ENCODE measurements at places on chromosomes 5 and 9. TPM values are rescaled to one million over a fixed set of nuclear protein-coding genes. Genes with fewer than 3 reads are reported as not detected.

DNA sequence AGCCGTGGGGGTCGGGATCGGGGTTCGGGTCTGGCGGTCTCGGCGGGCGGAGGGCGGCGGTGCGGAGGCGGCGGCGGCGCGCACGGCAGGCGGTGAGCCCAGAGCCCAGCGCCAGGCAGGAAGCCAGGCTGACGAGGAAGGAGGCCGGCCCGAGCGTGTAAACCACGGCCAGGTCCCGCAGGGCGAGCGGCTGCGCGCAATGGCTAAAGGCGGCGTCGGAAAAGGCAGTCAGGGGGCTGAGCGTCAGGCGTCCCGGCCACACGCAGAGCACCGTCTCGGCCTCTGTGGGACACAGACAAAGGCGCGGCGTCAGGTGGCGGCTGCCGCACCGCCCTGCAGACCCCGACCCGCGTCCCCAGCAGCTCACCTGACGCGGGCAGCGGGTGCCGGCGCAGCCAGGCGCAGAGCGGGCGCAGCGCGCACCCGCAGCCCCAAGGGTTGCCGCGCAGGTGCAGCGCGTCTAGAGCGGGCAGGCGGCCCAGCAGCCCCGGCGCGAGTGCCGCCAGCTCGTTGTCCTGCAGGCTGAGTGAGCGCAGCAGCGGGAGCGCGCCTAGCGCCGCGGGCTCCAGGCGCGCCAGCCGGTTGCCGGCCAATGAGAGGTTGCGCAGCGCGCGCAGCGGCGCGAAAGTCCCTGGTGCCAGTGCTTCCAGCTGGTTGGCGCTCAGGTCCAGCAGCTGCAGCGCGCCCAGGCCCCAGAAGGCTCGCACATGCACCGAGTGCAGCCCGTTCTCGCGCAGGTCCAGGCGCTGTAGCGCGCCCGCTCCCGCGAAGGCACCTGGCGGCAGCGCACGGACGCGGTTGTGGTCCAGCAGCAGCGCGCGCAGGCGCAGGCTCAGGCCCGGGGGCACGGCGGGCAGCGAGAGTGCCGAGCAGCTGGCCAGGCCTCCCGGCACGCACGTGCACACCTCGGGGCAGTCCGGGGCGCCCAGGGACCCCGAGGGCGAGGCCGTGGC, 671 bp downstream of the LRRC26 start:
- DNase-seq, result peak; percentile 73
- H3K4me3 ChIP-seq, result peak overlapping the region; percentile 49
- H3K27me3 ChIP-seq, result peaks cover 28% of the 10 kb centered on the region
- peaks cover 43% of the 10 kb centered on the region for H3K4me1 ChIP-seq

GRCh38 chr5:3029396-3029795, 277.9 kb upstream of the IRX2 start:
- no peak overlapping the region for H3K4me3 ChIP-seq
- DNase-seq, result no peak
- no peak overlapping the region for H3K27ac ChIP-seq
- no peaks in the 10 kb centered on the region for H3K27me3 ChIP-seq
- no peaks in the 10 kb centered on the region for H3K4me1 ChIP-seq

GRCh38 chr5:134758176-134758503, 439 bp upstream of the DDX46 start:
- H3K27ac ChIP-seq, result peak overlapping the region; percentile 81
- H3K27me3 ChIP-seq, result no peaks in the 10 kb centered on the region
- no peak for DNase-seq
- H3K36me3 ChIP-seq, result no peaks in the 10 kb centered on the region

GRCh38 chr9:73742412-73742811, 590.7 kb downstream of the ANXA1 start:
- no peak overlapping the region for H3K27ac ChIP-seq
- no peaks in the 10 kb centered on the region for H3K27me3 ChIP-seq
- DNase-seq, result no peak
- H3K4me3 ChIP-seq, result no peak overlapping the region

DNA sequence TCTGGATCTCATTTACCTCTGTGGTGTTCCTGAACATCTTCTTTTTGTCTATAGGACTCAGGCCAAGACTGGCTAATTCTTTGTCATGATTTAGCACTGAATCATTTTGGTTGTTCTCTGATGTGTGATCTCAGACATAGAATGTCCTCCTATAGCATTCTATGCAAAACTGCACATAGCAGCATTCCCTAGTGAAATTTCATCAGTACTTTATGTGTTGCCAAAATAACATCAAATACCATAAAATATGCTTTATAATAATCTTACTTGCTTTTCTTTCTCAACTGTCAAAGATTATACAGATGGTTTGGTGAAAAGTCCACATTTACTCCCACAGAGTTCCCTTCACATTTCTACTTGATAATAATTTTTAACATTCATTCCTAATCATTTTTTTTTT, 115.7 kb upstream of the MPDZ start:
- H3K36me3 ChIP-seq, result no peaks in the 10 kb centered on the region
- no peaks in the 10 kb centered on the region for H3K4me1 ChIP-seq
- no peak overlapping the region for H3K27ac ChIP-seq
- H3K4me3 ChIP-seq, result no peak overlapping the region
- no peak for DNase-seq

Gene SOHLH1
- not detected for polyA plus RNA-seq

DNA sequence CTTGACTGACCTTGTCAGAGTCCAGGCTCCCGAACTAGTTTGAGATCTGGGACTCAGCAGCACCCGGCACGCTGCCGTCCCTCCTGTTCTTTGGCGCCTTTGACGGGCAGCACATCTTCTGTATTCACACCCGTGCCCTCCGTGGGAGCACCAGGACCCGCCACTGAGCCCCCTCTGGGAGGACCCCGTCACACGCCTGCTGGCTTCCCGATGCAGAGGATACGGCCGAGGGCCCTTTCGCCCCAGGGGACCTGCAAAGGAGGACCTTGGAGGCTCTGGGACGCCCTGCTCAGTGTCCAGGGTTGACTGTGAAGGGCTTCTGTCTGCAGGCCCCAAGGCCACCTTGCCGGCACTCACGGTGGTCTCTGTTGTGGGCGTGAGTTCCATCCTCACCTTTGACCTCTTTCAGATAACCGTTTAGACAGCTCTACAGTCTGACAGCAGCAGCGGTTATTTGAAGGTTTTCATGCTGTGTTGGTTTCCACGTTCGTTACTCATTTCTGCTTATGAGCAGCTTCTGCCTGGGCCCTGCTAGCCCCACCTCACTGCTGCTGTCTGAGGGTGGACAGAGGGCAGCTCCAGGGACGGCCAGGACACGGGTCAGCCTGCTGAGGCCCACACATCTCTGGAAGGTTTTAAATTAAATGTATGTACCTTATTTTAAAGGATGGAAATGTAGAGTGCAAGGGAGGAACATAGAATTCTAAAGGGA, 12.6 kb upstream of the EXOC3 start:
- no peak overlapping the region for H3K27ac ChIP-seq
- DNase-seq, result peak; percentile 17
- no peaks in the 10 kb centered on the region for H3K4me1 ChIP-seq

Gene CD14
- 45.6 TPM for polyA plus RNA-seq

DNA sequence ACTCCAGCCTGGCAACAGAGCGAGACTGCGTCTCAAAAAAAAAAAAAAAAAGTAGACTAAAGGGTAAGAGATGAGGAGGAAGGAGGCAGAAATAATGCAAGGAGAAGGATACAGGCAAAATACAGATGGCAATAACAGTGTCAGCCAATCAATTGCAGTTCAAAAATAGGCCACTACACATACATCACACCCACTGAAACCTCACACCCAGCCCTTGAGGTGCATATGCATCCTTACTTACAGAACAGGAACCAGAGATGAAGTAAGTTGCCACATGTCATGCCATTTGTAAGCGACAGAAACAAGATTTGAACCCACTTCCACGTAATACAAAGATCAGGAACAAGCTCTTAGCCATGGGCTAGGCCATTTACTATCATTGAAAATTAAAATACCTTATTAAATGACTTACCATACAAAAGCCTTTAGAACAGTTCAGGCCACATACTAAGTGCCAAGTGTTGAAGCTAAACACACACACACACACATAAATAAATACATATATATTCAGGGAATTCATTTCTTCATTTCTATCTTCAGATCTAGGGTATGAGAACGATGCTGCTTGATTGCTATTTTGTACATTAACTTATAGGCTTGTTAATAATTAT, 98.4 kb downstream of the FNBP1 start:
- peaks cover 3% of the 10 kb centered on the region for H3K36me3 ChIP-seq
- H3K27ac ChIP-seq, result peak overlapping the region; percentile 77
- no peak overlapping the region for H3K4me3 ChIP-seq

DNA sequence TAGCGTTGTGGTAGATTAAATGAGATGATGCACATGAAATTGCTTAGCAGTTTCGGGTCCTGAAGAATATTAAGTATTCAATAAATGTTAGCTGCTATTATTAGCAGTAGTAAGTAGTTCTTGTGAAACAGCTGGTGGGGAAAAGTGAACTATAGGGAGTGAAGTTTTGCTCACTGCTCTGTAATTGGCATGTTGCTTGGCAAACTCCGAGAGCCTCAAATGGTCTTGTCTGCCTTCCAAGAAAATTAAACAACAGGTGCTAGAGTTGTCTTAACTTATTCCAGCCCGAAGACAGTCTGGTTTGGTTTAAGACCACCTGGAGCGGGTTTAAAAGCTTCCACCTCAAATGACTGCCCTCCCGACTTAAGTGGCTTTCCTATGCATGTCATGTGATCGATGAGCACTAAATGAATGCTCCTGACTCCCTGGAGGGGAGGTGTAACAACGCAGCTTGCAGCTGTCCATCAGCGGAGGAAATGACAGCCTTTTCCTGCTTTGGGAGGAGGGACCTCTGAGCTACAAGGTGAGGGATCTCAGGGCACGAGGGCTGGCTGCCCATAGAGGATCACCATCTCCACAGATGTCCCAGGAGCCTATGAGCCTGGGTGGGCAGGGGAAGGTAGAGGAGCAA, 202.9 kb upstream of the PANK3 start:
- no peak overlapping the region for H3K27ac ChIP-seq
- no peaks in the 10 kb centered on the region for H3K36me3 ChIP-seq
- no peak overlapping the region for H3K4me3 ChIP-seq
- no peak for DNase-seq

DNA sequence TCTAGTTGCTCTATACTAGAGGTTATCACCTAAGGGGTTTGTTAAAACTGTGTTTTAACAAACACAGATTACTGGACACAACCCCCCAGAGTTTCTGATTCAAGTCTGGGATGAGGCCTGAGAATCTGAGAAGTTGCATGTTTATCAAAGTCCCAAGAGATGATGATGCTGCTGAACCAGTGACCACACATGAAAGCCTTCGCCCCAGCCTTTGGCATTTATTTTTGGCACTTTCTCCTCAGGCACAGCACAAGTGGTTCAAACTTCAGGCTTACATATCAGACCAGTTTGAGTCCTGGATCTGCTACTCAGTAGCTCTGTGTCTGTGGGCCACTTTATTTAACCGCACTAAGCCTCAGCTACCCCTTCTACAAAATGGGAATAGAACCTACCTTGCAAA, 407.2 kb upstream of the PIK3R1 start:
- no peak overlapping the region for H3K4me3 ChIP-seq
- no peaks in the 10 kb centered on the region for H3K27me3 ChIP-seq
- no peaks in the 10 kb centered on the region for H3K4me1 ChIP-seq

Gene SH3PXD2B
- polyA plus RNA-seq, result 6.7 TPM

Gene EMB
- 1.5 TPM for polyA plus RNA-seq

- no peak overlapping the region for H3K27ac ChIP-seq
- H3K36me3 ChIP-seq, result no peaks in the 10 kb centered on the region
- no peaks in the 10 kb centered on the region for H3K27me3 ChIP-seq
- no peak overlapping the region for H3K4me3 ChIP-seq
- DNase-seq, result peak; percentile 51
- no peaks in the 10 kb centered on the region for H3K4me1 ChIP-seq
Observed at GRCh38 chr5:175854231-175855040, 16.9 kb upstream of the CPLX2 start.

GRCh38 chr9:2979957-2980610, 136.2 kb upstream of the PUM3 start:
- no peak overlapping the region for H3K27ac ChIP-seq
- H3K27me3 ChIP-seq, result no peaks in the 10 kb centered on the region
- DNase-seq, result no peak
- H3K4me1 ChIP-seq, result no peaks in the 10 kb centered on the region
- H3K36me3 ChIP-seq, result no peaks in the 10 kb centered on the region

GRCh38 chr9:133635098-133635497, 1.1 kb upstream of the DBH start:
- H3K27ac ChIP-seq, result no peak overlapping the region
- H3K4me1 ChIP-seq, result no peaks in the 10 kb centered on the region
- H3K4me3 ChIP-seq, result no peak overlapping the region
- peaks cover 10% of the 10 kb centered on the region for H3K27me3 ChIP-seq

Gene CNTNAP3B
- polyA plus RNA-seq, result 0.25 TPM

GRCh38 chr9:14936491-14936890, 26.3 kb upstream of the FREM1 start:
- no peaks in the 10 kb centered on the region for H3K36me3 ChIP-seq
- H3K4me1 ChIP-seq, result no peaks in the 10 kb centered on the region
- no peak overlapping the region for H3K27ac ChIP-seq
- DNase-seq, result peak; percentile 50
- H3K27me3 ChIP-seq, result no peaks in the 10 kb centered on the region

Gene DAB2IP
- 27.6 TPM for polyA plus RNA-seq

Gene ROR2
- polyA plus RNA-seq, result 12.0 TPM

- no peaks in the 10 kb centered on the region for H3K36me3 ChIP-seq
- H3K27me3 ChIP-seq, result no peaks in the 10 kb centered on the region
- H3K4me3 ChIP-seq, result peak within 1 kb of the TSS; percentile 88
Observed at GRCh38 chr9:125747053-125747764, at the start of gene PBX3. Gene PBX3, plus strand, starts transcription at chr9:125747373.

Gene WWC1
- polyA plus RNA-seq, result 11.3 TPM

GRCh38 chr5:176360894-176361436, 599 bp downstream of the KIAA1191 start:
- peak overlapping the region; percentile 86 for H3K27ac ChIP-seq
- H3K4me3 ChIP-seq, result peak overlapping the region; percentile 80
- H3K27me3 ChIP-seq, result peaks cover 2% of the 10 kb centered on the region
- H3K4me1 ChIP-seq, result peaks cover 33% of the 10 kb centered on the region
- DNase-seq, result no peak

Gene PTAR1
- polyA plus RNA-seq, result 5.7 TPM

DNA sequence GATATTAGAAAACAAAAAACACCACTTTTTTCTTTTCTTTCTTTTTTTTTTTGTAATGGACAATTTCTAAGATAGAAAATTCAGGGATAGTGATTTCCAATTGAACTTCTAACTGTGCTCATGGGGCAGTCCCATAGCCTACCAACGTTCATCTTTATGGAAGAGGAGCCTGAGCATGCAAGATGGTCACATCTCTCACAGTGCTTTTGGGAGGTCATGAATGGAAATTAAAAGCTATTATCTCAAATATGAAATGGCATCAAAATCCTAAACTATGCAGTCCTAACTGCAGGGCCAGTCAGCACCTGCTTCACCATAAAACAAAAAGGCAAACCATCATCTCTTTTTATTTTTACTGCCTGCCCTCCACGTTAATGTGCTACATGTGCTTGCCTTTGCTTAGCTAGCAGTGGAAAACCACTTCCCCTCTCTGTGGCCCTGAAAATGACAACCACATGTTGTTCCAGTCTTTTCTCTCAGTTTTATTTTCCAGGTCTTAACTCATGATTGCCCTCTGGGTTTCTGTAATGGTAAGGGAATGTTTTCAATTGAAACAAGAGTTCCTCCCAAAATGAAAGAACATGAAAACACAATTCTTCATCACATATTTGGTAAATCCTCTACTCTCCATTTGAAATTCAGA, 16.7 kb downstream of the IFNB1 start:
- no peak for DNase-seq
- H3K27me3 ChIP-seq, result no peaks in the 10 kb centered on the region
- H3K4me1 ChIP-seq, result no peaks in the 10 kb centered on the region

GRCh38 chr9:132135456-132135855, 26.4 kb upstream of the NTNG2 start:
- H3K4me3 ChIP-seq, result no peak overlapping the region
- no peaks in the 10 kb centered on the region for H3K4me1 ChIP-seq
- H3K27me3 ChIP-seq, result peaks cover 38% of the 10 kb centered on the region
- no peaks in the 10 kb centered on the region for H3K36me3 ChIP-seq

Gene PTPRD
- polyA plus RNA-seq, result 0.75 TPM
